ENCODE measurements at places on chromosomes 5 and 9.

- no peak for DNase-seq
These were observed 47.0 kb downstream of the RAPGEF1 start for GRCh38 chr9:131692612-131693562.

DNA sequence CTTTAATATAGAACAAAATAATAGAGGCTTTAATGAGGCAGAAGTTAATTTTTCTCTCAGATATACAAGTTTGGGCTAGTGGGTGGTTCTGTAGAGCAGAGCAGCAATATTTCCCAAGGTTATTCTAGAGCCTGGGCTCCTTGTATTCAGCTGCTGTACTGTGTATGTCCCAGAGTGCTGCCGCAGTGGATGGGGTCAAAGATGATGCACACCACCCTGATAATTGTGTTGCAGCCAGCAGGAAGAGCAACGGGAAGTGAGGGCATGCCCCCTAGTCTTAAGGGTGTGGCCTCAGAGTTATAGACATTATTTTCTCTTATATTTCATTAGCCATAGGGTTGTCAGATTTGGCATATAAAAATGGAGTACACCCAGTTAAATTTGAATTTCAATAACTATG, 23.9 kb upstream of the KIF4B start:
- no peak for DNase-seq

DNA sequence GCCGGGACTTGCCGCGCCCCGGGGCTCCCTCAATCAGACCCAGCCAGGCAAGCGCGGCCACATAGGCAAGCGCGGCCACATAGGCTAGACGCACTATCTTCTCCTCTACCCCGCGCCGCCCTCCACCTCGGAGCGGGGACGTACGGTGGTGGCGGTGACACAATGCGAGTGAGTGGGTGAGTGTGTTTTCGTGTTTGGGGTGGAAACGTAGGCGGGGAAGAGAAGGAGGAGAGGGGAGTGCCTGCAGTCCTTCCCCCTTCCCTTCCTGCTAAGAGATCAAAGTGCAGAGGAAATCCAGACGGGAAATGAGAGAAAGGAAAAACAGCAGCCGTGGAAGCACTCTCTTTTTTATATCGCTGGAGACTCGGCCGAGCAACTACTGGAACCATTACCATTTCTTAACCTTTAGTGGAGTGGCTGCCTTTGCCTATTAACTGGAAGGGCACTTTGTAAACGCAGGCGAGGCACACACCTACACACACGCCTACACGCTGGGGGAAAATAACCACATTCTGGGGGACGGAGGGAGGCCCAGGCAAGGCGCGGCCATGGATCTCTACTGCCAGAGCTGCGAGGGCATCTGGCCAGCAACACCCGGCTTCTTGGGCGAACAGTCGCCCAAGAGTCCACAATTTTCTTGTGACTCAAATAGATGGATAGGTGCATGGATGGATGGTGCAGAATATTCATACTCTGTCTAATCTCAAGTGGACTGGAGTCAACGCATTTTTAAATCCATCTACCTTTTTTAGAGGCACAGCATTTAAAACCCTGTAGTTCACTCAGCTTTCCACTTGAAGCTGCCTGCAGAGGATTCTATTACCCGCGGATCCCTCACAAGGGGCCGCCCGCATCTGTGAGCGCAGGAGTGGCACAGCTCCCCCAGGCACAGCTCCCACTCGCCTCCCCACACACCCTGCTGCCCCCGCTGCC, 2.1 kb downstream of the EDIL3 start:
- no peak for DNase-seq

GRCh38 chr9:73682789-73683188, 531.1 kb downstream of the ANXA1 start:
- DNase-seq, result no peak

GRCh38 chr9:19456426-19456825, 47.6 kb downstream of the ACER2 start:
- DNase-seq, result no peak

GRCh38 chr5:71938895-71939294, 168.4 kb upstream of the MAP1B start:
- no peak for DNase-seq

DNA sequence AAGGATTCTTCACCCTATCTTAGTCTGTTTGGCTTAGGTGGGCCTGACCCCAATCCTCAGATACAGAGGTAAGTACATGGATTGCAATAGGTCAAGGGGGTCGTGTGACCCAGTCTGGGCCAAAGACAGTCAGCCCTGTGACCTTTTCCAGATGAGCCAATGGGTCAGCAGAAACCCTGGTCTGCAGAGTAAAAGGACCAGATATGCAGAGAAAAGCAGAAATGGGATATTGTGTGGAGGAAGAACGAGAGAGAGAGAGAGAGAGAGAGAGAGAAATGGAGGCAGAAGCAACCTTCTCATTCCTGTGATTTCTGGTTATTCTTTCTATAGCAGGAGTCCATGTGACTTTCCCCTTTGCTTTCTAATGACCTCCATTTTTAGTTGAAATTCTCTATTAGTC, 40.4 kb upstream of the CRB2 start:
- no peak for DNase-seq

DNA sequence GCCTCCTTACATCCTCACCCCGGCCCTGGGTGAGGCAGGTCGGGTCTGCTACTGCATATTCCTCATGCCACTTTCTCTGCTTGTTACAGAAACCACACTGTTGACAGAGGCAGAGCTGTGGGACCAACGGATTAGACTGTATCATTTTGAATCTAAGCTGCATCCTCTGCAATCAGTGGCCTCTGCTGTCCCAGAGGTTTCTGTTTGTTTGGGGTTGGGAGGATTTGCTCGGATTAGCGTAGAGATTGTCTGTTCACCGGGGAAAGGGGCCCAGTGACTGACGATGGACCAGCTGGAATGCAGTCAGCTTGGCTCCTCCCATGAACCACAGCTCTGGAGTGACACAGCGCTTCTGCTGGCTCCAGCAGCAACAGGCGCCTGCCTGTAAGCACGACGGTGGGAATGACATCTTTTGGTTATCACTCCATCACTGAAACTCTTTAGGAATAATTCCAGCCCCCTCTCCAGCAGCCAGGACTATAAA, 37.3 kb upstream of the ADRA1B start:
- DNase-seq, result no peak

- DNase-seq, result no peak
These were observed 85.5 kb downstream of the TEK start for GRCh38 chr9:27194401-27195091.

DNA sequence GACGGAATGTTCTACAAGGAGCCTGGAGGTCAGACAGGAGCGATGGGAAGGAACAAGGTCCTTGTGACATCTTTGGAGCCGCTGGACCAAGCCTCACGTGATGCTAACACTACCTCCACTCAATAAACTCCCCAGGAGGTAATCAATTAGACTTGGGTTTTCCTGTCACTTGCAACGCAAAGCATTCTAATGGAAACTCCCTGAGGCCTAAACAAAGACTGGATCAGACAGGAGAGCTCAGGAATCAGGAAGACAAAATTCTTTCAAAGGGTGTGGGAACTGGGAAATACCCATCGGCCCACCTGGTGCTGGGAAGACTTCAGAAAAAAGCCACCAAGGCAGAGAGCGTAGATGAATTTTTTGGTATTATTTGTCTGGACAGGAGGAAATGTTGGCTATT, 22.3 kb upstream of the UNC5A start:
- DNase-seq, result no peak

GRCh38 chr9:36250079-36250478, 8.2 kb downstream of the GNE start:
- no peak for DNase-seq

DNA sequence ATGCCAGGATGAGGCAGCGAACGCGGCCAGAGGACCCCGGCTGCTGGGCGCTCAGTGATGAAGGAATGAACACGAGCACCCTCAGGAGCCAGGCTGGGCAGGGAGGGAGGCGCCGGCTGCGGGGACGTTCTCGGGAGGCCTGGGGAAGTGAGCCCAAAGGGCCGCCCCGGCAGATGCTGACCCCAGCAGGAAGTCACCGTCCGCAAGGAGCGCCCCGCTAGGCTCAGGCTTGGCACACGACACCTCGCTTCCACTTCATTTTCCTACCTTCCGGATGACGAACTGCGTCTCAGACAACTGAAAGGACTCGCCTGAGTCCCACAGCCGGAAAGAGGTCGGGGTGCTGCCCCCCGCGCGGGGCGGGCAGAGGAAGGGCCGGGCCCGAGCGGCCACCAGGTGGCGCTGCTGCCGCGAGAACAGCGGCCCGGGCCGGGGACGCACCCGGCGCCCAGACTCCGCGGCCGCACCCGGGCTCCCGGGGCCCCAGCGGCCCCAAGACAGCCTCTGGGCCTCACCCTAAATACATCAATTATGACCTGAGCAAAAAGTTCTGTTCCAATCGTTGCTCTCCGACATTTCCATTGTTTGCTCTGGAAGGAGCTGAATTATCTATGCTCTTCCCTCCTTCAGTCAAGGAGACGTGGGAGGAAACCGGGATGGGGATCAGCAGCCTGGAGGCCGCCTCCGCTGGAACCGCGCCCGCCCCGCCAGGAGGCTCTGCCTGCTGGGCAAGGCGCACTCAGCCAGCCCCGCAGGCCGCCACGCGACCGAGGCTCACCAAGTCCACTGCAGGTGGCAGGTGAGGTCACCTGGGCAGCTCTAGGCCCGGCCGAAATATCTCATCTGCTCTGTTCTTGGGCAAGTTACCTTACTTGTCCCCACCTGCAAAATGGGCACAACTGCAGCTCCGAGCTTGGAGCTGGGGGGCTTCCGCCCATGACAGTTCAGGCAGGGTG, 107.0 kb downstream of the ZNF354C start:
- no peak for DNase-seq

GRCh38 chr5:143215690-143216089, 187.8 kb downstream of the NR3C1 start:
- no peak for DNase-seq

- DNase-seq, result no peak
These were observed 81.1 kb downstream of the MAT2B start for GRCh38 chr5:163586531-163586956.

- no peak for DNase-seq
These were observed 57.6 kb downstream of the HMCN2 start for GRCh38 chr9:130323051-130323745.

DNA sequence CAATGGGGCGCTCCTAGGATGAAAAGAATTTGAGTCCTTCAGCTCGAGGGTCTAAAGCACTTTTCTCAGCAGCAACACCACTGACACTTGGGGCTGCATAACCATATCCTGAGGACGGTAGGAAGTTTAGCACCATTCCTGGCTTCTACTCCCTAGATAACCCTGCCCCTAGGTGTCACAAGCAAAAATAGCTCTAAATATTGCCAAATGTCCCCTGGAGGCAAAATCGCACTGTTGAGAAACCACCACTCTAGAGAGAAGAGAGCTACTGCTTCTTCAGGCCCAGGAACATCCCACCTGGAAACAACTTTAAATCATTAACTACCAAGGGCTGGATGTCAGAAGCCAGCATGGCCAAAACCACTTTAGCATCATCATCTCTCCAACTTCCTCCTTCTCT, 29.8 kb downstream of the MYO10 start:
- no peak for DNase-seq

DNA sequence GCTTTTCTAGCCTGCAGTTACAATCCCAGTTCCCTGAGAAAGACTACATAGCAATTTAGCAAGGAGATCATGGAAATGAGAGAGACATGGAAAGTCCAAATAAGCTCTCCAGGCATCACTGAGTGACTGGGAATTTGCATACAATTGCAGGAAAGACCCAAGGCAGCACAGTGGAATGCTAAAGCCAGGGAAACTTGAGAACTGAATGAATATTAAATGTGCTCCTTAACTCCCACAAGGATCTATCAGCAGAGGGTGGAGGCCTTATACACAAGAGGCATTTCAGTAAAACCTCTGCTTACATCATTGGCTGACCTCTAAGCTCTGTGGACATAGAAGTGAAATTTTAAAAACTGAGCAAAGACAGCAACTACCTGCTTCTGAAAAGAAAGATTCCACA, 355.6 kb upstream of the DAB2 start:
- no peak for DNase-seq

DNA sequence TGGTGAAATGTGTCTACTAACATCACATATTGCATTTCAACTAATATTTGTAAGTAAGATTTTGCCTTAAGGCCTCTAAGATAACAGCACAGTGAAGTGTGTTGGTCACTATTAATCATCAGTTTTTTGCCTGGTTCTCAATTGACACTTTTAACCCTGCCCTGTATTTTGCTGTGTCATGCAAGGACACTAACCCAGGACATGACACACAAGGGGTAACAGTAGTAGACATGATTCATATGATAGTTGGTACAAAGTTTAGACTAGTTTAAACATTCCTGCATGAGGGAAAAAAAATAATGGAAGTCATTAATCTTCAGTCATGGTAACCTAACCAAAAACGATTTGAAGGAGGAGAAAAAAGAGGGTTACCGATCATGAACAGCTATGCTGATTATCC, 207.0 kb downstream of the DEPDC1B start:
- no peak for DNase-seq

- no peak for DNase-seq
These were observed 181.7 kb downstream of the ERCC6L2 start for GRCh38 chr9:96057155-96057554.

DNA sequence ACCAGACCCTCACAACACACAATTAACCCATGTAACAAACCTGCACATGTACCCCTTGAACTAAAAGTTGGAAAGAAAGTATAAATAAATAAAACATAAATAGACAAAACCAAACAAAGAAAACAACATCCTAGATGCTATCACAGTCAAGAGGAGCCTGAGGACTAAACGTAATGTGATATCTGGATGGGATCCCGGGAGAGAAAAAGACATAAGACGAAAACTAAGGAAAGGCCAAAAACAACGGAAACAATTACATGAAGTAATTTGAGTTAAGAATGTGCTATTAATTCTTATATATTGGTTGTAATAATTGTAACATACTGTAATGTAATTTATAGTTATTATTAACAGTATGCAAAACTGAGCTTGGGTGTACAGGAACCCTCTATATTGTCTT, 793.9 kb downstream of the SEMA5A start:
- DNase-seq, result no peak

DNA sequence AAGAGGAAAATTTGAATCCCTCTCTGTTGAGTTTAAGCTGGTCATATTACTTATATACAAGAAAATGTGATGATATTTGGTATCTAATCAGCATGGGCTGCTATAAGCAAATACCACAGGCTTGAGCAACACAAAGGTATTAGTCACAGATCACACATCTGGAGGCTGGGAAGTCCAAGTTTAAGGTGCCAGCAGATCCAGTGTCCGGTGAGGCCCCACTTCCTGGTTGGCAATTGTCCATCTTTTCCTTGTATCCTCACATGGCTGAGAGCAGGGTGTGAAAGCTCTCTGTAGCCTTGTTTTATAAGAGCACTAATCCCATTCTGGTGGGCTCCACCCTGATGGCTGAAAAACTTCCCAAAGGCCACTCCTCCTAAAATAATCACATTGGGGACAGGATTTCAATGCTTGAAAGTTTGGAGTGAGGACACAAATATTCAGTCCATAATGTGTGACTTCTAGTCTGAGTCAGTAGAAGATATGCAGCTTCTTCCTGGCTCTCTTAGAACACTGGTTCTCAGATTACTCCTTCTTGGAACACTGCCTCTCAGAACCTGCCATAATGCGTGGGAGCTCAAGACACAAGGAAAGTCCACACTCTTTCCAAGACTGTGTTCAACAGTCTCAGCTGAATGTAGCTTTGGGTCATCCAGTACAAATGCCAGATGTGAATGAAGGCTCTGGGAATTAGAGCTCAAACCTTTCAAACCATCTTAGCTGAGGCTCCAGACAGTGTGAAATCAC, 124.1 kb downstream of the PRDM9 start:
- no peak for DNase-seq
